ENCODE measurements at places on chromosomes 7 and 10. TPM values are rescaled to one million over a fixed set of nuclear protein-coding genes. Genes with fewer than 3 reads are reported as not detected.

The LRRC18 gene
- not detected for total RNA-seq

The TM9SF3 gene
- 53.6 TPM for total RNA-seq

The CD36 gene
- 0.28 TPM for total RNA-seq

The SFRP4 gene
- total RNA-seq = 5.0 TPM

The ASB10 gene
- total RNA-seq = not detected

The ACBD7 gene
- 1.2 TPM for total RNA-seq

The GPR22 gene
- not detected for total RNA-seq

The HECW1 gene
- total RNA-seq = 15.7 TPM

The KIAA1217 gene
- 2.5 TPM for total RNA-seq

The ADIRF gene
- not detected for total RNA-seq

The MSMB gene
- total RNA-seq = not detected

The SAP25 gene
- 0.48 TPM for total RNA-seq

The BMPER gene
- 5.4 TPM for total RNA-seq

The TRIM73 gene
- 1.2 TPM for total RNA-seq

The PLEKHS1 gene
- 0.06 TPM for total RNA-seq

The PDGFA gene
- total RNA-seq = 33.2 TPM

The DAGLB gene
- 17.3 TPM for total RNA-seq

The PNLIPRP3 gene
- total RNA-seq = not detected
